ENCODE measurements at places on chromosomes 7 and 10.

DNA sequence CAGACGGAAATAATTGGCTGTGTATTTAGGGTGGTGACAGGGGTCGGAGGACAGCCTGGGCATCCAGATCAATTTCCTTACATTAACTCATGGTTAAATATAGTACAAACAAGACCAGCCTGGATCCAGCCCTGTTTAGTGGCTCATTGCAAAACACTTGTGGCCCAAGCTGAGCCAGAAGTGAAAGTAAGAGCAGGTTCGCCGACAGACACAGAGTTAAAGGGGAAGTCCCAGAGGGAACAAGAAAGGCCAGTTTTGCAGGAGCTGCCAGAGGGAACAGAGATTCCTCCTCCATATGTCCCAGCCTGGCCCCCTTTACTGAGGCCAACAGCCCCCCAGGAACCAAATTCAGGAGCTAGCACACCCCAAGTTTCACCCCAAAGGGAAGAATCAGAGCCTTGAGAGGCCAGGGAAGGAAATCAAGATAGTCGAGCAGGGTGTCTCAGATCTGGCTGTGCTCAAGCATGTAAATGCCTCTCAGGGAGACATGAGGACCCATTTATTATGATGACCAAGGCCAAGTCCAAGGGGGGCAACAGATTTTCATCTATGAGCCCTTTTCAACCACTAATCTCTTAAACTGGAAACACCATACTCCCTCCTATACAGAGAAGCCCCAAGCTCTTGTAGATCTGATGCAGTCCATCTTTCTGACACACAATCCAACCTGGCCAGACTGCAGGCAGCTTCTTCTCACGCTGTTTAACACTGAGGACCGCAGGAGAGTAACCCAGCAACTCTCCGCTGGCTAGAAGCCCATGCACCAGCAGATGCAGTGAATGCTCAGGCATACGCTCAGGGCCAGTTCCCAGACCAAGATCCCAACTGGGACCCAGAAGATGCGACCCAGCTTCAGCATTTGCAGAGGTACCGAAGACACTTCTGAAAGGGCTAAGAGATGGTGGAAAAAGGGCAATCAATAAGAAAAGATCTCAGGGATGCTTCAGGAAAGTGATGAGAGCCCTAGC lies 15.9 kb upstream of the ADCK2 start:
- DNase-seq = peak; percentile 31

DNA sequence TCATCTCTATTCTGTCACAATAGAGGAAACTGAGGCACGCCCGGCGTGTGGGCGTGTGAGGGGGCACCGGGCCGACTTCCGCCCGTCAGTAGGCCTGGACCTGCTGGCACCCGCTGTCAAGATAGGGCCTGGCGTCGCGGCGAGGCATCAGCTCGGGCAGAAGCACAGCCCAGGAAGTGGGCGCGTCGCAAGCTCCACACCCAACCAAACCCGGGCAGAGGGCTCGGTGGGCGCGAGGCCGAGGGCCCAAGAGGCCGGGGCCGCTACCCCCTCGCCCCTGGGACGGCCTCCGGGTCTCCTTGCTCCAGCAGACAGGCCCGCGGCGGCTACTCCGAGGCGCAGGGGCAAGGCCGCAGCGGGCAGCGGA lies 91.2 kb downstream of the SPAG6 start:
- DNase-seq = no peak

GRCh38 chr7:154409703-154410311 lies 357.6 kb downstream of the DPP6 start:
- no peak for DNase-seq

DNA sequence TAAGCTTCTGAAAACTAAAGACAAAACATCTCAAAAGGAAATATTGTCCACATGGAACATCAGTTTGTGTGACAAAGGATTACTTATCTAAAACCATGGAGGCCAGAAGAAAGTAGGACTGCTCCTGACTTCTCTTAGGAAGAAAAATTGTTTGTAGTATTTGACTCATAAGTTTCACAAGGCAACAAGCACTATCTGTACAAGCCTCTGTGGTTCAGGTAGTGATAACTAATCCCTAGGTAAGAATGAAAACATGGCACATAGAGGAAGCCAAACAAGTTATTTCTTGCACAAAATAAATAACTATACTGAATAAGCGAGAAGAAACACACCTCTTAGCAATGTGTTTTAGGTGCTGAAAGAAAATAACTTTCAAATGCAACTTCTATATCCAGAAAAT lies 30.3 kb downstream of the TFPI2 start:
- DNase-seq = no peak

- DNase-seq = no peak
Observed at GRCh38 chr7:12360948-12361347, 42.7 kb downstream of the VWDE start.

- DNase-seq = no peak
Observed at GRCh38 chr10:121261665-121262064, 336.6 kb downstream of the FGFR2 start.

GRCh38 chr10:123848564-123849457 lies 42.8 kb downstream of the CPXM2 start:
- no peak for DNase-seq

- no peak for DNase-seq
Observed at GRCh38 chr7:12898004-12898403, 210.6 kb downstream of the ARL4A start.

DNA sequence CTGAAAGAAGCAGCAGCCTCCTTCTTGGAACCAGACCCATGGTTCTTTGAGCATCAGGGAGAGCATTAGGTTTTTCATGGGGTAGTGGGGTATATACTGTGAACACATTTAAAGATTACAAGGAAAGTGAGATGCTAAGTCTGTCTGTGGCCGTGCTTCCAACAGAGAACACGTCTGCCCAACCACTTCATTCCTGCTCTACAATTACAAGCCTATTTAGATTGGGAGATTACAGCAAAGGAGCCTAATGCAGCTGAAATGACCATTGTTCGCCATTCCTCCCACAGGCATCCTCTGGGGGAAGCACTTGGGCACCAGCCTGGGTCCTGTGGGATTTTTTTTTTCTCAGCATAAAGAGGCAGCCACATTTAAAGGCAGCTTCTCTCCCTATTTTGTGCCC lies 536.4 kb downstream of the XPNPEP1 start:
- DNase-seq = no peak

DNA sequence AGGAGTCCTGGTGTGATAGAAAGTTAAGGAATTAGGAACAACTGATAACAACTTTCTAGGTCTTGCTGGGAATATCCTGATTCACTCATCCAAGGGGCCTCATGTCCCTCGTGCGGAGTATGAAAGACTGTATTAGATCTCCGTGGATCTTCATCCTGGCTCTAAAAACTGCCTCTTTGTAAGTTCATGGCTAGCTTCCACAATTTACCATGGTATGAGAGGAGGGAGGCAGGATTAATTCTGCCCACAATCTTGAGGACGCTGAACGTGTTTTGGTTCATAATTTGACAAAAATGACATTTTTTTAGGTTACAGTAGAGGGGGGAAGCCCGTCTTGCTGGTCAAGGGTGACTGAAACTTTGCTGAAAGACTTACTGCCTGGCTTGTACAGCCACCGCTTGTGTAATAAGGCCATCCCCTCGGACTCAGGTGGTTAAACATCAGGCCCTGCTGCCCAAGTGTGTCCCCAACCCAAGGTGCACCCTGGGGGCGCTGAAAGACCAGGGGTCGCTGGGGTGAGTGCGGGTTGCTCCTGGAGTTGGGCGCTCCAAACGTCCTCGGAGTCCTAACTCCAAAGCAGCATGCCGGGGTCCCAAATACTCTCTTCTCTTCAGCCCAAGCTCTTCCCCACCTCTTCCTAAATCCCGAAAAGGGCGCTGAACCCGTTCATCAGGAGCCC lies 733 bp downstream of the HIBADH start:
- peak; percentile 7 for DNase-seq

GRCh38 chr7:67675971-67676370 lies 679.3 kb downstream of the TYW1 start:
- no peak for DNase-seq

DNA sequence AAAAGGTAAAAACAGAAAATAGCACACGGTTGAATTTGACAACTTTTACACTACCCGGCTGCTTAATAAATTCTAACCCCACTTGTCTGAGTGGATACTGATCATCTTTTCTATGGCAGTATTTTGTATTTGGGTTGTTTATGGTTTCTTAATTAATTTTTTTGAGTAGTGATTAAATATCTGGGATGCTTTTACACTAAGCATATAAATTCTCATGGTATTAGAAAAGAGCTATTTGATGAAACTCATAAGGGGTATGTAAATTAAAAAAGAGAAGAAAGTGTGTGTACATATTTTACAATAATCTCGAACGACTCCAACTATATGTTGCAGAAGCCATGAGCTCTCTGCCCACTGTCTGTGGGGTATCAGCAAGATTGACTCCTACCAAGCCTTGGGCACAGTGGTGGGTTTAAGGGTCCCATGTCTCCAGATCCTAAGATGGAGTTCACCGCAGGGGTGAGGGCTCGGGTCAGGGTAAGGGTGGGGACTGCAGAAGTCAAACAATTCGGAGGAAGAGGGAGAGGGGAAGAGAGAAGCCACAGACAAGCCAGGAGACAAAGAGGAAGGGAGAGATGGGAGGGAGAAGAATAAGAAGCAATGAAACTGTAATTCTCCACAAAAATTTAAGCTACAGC lies 7.6 kb upstream of the HOXA13 start:
- no peak for DNase-seq

- no peak for DNase-seq
Observed at GRCh38 chr10:7305053-7305452, 105.8 kb downstream of the SFMBT2 start.
